ENCODE measurements at places on chromosomes 12 and 14. TPM values are rescaled to one million over a fixed set of nuclear protein-coding genes. Genes with fewer than 3 reads are reported as not detected.

GRCh38 chr12:104630230-104630670 lies 173.5 kb downstream of the CHST11 start:
- peaks cover 40% of the 10 kb centered on the region for H3K4me1 ChIP-seq
- no peak overlapping the region for H3K4me3 ChIP-seq
- H3K27me3 ChIP-seq: no peaks in the 10 kb centered on the region
- peaks cover 32% of the 10 kb centered on the region for H3K36me3 ChIP-seq
- DNase-seq: no peak

- H3K4me3 ChIP-seq: no peak overlapping the region
- peaks cover 25% of the 10 kb centered on the region for H3K36me3 ChIP-seq
- H3K27me3 ChIP-seq: peaks cover under 1% of the 10 kb centered on the region
- peaks cover 4% of the 10 kb centered on the region for H3K4me1 ChIP-seq
- H3K27ac ChIP-seq: no peak overlapping the region
Measured at GRCh38 chr14:23327947-23328744, 6.9 kb downstream of the PABPN1 start.

DNA sequence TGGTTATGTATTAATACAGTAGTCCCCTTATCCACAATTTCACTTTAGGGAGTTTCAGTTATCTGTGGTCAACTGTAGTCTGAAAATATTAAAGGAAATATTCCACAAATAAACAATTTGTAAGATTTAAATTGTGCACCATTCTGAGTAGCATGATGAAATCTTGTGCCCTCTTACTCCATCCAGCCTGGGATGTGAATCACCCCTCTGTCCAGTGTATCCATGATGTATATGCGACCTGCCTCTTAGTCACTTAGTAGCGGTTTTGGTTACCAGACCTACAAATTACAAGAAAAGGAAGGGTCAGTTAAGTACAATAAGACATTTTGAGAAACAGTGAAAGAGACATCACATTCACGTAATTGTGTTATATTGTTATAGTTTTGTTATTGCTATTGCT lies 39.9 kb upstream of the MDGA2 start:
- DNase-seq: no peak
- H3K4me1 ChIP-seq: no peaks in the 10 kb centered on the region
- no peak overlapping the region for H3K27ac ChIP-seq
- H3K4me3 ChIP-seq: no peak overlapping the region
- H3K27me3 ChIP-seq: no peaks in the 10 kb centered on the region

Gene KMT2D
- total RNA-seq: 107 TPM
